Activated CD8-positive, alpha-beta T cell treated with anti-CD3 and anti-CD28 coated beads, Interleukin-2, amount 10 ng/mL, durations not matched to agents 7 days and 5 days (primary cell): ENCODE measurements at places on chromosomes 7 and 10.

- no peak overlapping the region for H3K4me3 ChIP-seq
- H3K27me3 ChIP-seq: no peaks in the 10 kb centered on the region
- no peaks in the 10 kb centered on the region for H3K4me1 ChIP-seq
- no peak overlapping the region for H3K27ac ChIP-seq
- no peak for DNase-seq
Measured at GRCh38 chr7:18834577-18834976, 282.9 kb downstream of the TWIST1 start.

DNA sequence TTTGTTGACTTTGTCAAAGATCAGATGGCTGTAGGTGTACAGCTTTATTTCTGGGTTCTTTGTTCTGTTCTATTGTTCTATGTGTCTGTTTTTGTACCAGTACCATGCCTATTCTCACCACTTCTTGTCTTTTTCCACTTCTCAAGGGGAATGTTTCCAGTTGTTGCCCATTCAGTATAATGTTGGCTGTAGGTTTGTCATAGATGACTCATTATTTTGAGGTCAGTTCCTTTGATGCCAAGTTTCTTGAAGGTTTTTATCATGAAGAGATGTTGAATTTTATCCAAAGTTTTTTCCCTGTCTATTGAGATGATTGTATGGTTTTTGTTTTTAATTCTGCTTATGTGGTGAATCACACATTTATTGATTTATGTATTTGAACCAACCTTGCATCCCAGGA is 216.7 kb upstream of the RNF32 start:
- no peak for DNase-seq
- H3K27ac ChIP-seq: no peak overlapping the region
- H3K27me3 ChIP-seq: peaks cover 27% of the 10 kb centered on the region
- no peak overlapping the region for H3K4me3 ChIP-seq
- H3K36me3 ChIP-seq: no peaks in the 10 kb centered on the region

GRCh38 chr10:104925232-104925851 is 284.3 kb downstream of the SORCS3 start:
- H3K36me3 ChIP-seq: no peaks in the 10 kb centered on the region
- no peaks in the 10 kb centered on the region for H3K27me3 ChIP-seq
- no peak overlapping the region for H3K4me3 ChIP-seq
- no peaks in the 10 kb centered on the region for H3K4me1 ChIP-seq

DNA sequence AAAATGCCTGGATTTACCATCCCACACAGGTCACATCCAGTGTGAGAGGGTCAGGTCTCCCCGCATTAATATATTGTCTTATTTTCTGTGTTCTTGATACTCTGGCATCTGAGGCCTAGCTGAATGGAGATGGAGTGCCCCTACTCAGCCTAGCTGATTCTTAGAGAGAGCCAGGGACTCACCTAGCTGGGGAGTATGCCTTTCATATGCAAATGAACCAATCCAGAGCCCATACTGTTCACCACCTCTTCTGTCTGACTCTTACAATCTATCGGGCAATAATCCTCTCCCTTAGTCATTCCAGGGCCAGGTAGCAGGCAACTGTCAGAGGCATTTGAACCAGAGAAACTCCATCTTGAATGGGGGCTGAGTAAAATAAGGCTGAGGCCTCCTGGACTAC is 46.3 kb downstream of the LBX1 start:
- no peak for DNase-seq
- no peaks in the 10 kb centered on the region for H3K36me3 ChIP-seq
- H3K4me3 ChIP-seq: no peak overlapping the region
- no peak overlapping the region for H3K27ac ChIP-seq
- no peaks in the 10 kb centered on the region for H3K4me1 ChIP-seq

GRCh38 chr10:2038036-2038435 is 300.7 kb upstream of the ADARB2 start:
- no peak overlapping the region for H3K4me3 ChIP-seq
- H3K27ac ChIP-seq: no peak overlapping the region
